Hepatocyte (in vitro differentiated cells): ENCODE measurements at places on chromosomes 12 and 14. TPM values are rescaled to one million over a fixed set of nuclear protein-coding genes. Genes with fewer than 3 reads are reported as not detected.

DNA sequence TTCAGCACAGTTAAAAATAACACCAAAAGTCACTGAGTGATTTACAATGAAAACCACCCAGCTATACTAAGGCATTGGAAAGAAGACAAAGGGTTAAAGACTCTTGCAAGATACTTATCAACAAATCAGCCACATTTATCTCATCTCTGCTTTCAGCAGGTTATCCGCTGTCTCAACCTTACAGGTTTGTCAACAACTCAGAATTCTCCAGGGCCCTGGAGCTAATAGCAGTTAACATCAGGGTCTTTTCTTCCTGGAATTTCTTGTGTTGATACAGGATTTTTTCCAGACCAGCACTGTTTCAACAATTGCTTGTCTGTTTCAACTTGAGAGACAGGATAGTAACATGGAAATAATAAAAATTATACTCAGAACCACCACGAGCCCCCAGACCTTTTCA, 3.5 kb downstream of the PKP2 start:
- no peak for DNase-seq

GRCh38 chr14:83909507-83909906, 1620.4 kb upstream of the FLRT2 start:
- no peak for DNase-seq

GRCh38 chr12:18753481-18754123, 15.7 kb downstream of the CAPZA3 start:
- DNase-seq = peak; percentile 7

GRCh38 chr12:89417246-89417977, 65.1 kb upstream of the DUSP6 start:
- DNase-seq = no peak

- peak; percentile 3 for DNase-seq
Observed at GRCh38 chr14:99513183-99513694, 32.0 kb downstream of the CCNK start.

- no peak for DNase-seq
Observed at GRCh38 chr14:34423445-34423844, 38.6 kb downstream of the SPTSSA start.

- DNase-seq = no peak
Observed at GRCh38 chr14:71346685-71347084, 439.4 kb downstream of the PCNX1 start.

DNA sequence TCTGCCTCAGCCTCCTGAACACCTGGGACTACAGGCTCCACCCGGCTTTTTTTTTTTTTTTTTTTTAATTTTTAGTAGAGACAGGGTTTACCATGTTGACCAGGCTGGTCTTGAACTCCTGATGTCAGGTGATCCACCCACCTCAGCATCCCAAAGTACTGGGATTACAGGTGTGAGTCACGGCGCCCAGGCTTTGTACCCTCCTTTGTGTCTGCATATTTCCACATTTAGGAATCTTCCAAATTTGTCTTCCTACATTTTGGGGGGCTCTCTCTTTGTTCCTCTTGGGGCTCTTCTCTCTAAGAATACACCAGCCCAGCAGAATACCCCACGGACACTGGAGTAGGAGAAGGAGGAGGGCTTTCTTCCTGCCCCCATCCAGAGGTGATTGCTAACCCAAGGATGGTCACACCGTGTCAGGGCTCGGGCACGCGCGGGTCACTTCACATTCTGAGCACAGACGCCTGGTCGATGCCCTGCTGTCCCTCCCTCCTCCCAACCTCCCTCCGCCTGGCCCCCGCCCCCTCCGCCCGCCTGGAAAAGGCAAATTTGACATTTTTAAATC, 2.1 kb upstream of the DNAJC22 start:
- DNase-seq = no peak

DNA sequence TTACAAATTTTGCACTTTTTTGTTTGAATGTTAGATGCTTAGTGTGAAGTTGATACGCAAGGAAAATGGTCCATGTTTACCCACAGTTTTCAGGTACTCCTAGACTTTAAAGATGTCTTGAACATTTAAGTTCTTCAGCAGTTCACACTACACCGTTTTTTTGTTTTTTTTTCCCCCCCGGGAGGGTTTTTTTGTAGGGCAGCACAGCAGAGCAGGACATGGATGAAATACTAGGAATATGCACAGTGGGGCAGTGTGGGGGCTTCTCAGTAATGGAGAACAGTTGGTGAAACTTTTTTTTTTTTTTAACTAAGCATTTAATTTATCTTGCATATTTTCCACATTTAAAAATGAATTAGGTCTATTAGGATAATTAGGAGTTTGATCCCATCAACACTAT, 4.9 kb downstream of the RAN start:
- no peak for DNase-seq

DNA sequence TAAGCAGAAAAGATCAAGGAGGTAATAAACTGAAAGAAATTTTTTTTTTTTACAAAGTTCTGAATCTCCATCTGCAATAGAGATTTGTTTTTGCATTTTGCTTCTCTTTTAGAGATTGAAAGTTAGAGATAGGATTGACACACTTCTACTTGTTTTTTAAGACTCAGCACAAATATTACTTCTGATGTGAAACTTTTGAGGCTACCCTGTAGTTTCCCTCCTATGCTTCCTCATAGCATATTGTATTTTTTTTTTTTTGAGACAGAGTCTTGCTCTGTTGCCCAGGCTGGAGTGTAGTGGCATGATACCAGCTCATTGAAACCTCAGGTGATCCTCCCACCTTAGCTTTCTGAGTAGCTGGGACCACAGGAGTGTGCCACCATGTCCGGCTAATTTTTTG, 32.1 kb upstream of the SGPP1 start:
- DNase-seq = no peak

DNA sequence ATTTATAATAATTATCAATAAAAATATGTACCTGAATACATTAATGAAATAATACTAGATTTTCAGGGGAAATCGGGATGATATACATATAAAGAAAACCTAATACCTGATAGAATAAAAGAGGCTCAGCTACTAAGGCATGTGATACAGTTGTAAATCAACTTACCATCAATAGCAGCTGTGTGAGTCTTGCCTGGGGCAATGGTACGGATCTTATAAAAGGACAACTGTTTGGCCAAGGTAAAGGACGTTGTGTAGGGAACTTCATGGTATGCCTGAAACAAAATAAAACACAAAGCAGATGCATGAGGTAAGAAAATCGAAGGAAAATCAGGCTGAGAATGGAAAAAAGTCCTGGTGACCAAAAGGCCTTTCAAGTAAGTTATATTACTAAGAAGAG, 25.4 kb downstream of the NEK9 start:
- DNase-seq = no peak

- peak; percentile 50 for DNase-seq
Observed at GRCh38 chr14:55976219-55976618, 142.0 kb upstream of the PELI2 start.

- no peak for DNase-seq
Observed at GRCh38 chr12:82867762-82868500, 181.2 kb downstream of the TMTC2 start.

DNA sequence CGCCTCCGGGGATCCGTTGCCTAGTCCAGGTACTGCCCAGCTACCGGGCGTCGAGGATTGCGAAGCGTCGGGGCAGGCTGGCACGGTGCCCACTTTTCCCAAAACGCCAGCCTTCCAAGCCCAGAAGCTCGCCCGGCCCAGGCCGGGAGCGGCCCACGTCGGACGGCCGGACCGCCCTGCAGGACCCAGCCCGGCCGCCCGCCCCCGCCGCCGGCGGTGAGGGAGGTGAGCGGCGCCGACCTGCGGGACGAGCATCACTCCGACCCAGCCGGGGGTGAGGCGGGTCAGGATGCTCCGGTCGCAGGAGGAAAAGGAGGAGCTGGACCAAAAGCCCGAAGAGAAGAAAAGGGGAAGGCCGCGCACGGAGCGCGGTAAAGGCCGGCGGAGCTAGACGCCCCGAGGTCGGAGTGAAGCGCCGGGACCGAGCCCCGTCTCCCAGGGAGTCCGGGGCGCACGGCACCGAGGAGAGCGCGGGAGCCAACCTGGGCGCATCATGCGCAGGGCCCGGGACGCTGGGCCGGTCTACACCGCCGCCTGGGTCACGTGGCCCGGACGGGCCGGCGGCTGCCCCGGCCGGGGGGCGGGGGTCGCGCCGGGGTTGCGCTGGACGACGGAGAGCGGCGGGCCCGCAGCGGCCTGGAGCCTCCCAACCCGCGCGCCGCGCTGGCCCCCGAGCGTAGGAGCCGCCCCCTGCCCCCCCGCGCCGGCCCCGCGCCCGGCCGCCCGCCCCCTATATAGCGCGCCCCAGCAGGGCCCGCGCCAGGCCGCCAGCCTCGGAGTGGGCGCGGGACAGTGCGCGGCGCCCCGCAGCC, at the start of gene AQP5:
TSS of gene AQP5 (plus strand) at position 762 of the 812 bp plus-strand sequence. CDS start 146 bp downstream, outside the sequence.
- DNase-seq = no peak

DNA sequence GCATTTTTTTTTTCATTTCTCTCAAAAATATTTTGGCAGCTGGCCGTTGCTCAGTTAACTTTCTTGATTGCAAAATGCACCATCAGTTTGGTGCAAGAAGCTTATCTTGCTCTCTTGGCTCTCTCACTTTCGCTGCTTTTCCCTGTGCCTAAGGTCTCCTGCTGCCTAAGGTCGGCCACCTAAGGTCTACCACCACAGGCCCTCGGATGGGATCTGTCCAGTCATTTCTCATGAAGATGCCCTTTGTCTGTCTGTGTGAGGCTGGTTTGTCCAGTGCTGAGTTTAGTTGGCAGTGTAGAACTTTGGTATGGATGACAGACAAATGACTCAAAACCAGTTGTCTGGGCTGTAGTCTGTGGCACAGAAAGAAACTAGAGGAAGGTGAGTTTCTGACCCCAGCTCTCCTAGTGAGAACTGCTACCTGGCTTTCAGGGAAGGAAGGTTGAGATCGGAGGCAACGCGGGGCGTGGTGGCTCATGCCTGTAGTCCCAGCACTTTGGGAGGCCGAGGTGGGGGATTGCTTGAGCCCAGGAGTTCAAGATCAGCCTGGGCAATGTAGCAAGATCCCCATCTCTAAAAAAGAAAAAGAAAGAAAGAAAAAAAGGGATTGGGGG, 2.6 kb downstream of the MLXIP start:
- DNase-seq = no peak

DNA sequence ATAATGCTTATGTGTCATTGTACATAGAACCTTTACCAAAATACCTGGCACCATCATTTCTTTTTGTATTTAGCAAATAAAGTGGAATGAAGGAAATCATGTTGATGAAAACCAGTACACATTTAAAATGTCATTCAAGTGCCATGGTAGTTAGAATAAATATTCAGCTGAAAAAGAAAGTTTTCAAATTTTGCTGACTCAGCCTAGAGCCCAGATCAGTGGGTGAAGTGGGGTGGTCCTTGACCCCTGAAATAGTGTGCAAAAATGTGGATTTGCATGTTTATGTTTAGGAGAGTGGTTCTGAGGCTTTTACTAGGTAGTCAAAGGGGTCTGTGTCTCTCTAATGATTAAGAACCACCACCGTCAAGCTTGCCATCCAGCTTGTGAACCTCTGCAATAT, 418.7 kb downstream of the ETNK1 start:
- no peak for DNase-seq

DNA sequence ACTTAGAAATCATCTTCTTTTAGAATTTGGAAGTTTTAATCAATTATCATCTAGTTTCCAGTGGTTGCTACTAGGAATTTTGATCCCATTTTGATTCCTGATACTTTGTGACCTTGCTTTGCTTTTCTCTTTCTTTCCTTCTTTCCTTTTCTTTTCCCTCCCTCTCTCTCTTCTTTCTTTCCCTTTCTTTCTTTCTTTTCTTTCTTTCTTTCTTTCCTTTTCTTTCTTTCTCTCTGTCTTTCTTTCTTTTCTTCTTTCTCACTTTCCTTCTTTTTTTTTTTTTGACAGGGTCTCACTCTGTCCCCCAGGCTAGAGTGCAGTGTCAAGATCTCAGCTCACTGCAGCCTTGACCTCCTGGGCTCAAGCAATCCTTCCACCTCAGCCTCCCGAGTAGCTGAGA, 81.5 kb upstream of the OSBPL8 start:
- no peak for DNase-seq

- no peak for DNase-seq
Observed at GRCh38 chr14:87407344-87407743, 585.6 kb downstream of the GALC start.

The INSM2 gene
- not detected in 2 replicates for total RNA-seq

The NKX2-1 gene
- total RNA-seq = 2.7 and 4.7 TPM in 2 replicates

The USP44 gene
- total RNA-seq = 0.32 and 0.80 TPM in 2 replicates

The KLHDC1 gene
- total RNA-seq = 4.6 and 6.7 TPM in 2 replicates

The HSPB8 gene
- total RNA-seq = 28.5 and 29.7 TPM in 2 replicates

The PPP4R4 gene
- 2.3 and 3.8 TPM in 2 replicates for total RNA-seq

The KRT3 gene
- total RNA-seq = not detected in 2 replicates

The GMPR2 gene
- 70.2 and 83.4 TPM in 2 replicates for total RNA-seq

The CELA1 gene
- not detected in 2 replicates for total RNA-seq
